ENCODE measurements at places on chromosomes 5 and 9. TPM values are rescaled to one million over a fixed set of nuclear protein-coding genes. Genes with fewer than 3 reads are reported as not detected.

The CTXN3 gene
- not detected for total RNA-seq

DNA sequence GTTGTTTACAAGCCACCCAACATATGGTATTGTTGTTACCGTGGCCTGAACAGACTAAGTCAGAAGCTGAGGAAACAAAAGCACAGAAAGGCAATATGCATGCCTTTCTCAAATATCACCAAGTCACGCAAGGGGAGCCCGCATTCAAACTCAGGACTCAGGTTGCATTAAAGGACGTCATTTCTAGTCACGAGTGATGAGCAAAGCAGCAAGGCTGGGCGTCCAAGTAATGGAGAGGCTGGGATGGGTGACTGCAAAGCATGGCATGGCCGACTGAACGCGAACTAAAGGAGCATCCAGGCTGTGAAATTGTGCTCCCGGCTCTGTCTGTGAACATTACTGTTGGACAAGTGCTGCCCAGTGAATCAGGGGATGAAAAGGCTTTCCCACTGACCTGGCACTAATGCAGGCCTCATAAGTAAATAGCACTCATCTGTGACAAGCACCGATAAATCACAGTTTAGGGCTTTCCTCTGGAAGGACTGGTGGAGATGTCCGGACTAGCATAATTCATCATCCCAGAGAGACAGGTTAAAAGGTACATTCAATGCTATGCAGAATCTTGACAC lies 202.8 kb downstream of the SPOCK1 start:
- no peak for DNase-seq

DNA sequence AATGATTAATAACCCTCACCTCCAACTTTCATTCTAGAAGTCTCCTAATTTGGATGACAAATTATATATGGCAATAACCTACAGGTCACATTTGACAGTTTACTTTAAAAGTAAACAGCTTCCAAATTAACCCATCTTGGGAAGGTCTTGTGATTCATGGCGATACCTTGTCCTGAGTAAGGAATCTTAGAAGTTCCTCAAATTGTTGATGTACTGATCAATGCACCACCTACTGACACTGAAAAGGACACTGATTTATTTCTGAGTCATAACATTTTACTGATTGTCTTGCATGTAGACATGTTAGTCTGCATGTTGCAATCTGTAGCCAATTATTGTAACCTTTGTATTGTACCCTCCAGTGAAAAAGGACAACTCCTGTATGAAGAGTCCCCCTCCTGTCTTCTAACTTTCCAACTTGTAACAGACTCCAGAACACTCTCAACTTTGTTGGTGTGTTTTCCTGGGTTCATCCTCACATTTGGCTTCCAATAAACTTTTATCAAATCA lies 16.0 kb upstream of the SLC22A5 start:
- no peak for DNase-seq

DNA sequence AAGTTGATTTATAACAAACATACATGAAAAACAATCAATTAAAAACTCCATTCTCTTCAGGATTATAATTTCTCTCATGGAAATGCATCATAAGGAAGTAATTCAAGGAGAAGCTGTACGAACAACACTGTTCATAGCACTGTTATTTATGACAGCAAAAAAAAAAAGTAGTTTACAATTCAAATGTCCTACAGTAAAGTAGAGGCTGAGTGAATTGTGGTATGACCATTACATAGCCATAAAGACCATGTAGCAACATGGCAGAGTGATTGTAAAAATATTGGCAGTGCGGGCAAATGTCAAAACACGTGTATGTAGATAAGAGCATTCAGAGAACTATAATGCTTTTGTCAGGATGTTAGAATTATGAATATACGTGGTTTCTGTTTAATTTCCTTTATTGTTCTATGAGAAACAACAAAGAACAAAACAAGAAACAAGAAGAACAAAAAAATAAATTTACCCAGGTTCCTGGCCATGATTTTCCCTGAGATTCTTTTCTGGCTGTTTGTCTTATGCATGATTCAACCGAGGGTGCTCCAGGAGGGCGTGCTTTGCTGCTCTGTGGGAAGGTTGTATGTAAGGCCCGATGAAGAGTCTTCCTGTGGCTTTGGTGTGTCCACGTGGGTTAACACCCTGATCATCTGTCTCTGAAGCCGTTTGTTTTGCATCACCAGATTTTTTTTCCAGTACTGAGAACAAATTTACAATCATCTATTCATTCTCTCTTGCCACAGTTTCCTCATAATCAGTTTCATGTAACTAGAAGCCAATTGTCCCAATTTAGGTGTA lies 28.8 kb downstream of the GCNT4 start:
- DNase-seq = no peak

DNA sequence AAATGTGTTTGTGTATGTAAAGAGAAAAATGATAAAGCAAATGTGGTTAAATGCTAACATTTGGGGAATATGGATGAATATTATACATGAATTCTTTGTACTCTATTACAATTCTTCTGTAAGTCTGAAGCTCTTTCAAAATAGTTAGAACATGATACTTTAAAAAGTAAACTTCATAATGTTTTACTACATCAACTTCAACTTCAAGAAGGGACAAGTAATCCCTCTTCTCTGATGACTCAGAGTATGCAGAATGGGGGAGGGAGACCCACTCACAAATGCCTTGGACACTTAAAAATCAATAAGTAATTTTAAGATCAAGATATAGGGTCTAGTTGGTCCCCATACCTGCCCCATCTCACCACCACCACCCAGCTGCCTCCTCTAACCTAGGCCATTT lies 162.4 kb downstream of the ESM1 start:
- no peak for DNase-seq

Measured in activated T-cell treated with anti-CD3 and anti-CD28 coated beads, Interleukin-2, amount 50 U/mL, for 4 hours (primary cell).